ENCODE measurements at places on chromosomes 16 and 17.

DNA sequence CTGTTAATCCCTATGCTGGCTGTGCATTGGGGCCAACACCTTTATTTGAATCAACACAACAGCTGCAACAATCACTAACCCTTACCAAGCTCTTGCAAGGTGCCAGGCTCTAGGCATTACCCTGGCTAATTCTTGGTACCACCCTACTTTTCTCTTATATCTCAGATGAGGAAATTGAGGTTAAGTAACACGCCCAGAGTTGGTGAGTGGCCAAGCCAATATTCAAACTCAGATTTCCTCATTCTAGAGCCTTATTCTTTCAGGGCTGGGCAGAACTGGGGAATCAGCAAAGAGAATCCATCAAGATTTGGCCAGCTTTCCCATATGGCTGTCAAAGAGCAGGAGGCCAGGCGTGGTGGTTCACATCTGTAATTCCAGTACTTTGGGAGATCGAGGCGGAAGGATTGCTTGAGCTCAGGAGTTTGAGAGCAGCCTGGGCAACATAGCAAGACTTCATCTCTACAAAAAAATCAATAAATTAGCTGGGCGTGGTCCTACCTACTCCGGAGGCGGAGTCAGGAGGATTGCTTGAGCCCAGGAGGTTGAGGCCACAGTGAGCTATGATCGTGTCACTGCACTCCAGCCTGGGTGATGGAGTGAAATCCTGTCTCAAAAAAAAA lies 23.7 kb downstream of the ARSG start:
- no peak overlapping the region for H3K27ac ChIP-seq
- H3K4me3 ChIP-seq = no peak overlapping the region
- DNase-seq = no peak
- no peaks in the 10 kb centered on the region for H3K27me3 ChIP-seq
- H3K4me1 ChIP-seq = peaks cover 51% of the 10 kb centered on the region

DNA sequence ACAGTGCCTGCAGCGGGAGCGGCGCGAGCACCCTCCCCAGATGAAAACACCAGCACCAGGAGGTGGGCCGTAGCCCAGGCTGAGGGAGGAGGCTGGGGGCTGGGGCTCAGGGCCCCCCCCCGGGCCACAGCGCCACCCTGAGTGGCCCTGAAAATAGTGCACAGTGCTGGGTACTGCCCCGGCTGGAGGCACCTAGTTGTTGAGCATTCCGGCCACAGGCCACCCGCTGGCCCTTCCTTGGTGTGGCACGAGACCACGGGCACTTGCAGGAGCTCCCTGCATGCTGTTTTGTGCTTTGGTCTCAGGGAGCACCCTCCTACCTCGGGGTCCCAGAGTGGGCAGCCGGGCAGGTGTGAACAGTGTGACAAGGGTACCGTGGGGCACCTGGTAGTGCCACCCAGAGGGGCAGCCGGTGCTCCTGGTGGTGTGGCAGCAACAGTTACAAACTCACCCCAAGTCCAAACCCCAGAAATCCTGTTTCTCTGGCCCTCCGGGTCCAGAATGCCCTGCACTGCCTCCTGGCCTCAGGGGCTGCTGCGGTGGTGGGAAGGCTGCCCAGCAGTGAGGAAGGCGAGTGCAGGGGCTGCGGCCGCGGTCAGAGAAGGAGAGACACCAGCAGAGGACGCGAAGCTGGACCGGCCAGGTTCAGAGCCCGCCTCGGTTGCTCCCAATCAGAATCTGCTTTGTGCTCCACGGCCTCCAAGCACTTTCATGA lies 11.9 kb downstream of the FSCN2 start:
- H3K27ac ChIP-seq = no peak overlapping the region
- DNase-seq = no peak
- peaks cover 22% of the 10 kb centered on the region for H3K36me3 ChIP-seq
- no peaks in the 10 kb centered on the region for H3K4me1 ChIP-seq

- no peak overlapping the region for H3K27ac ChIP-seq
- no peaks in the 10 kb centered on the region for H3K4me1 ChIP-seq
- H3K27me3 ChIP-seq = no peaks in the 10 kb centered on the region
- H3K36me3 ChIP-seq = no peaks in the 10 kb centered on the region
- H3K4me3 ChIP-seq = no peak overlapping the region
Observed at GRCh38 chr16:59964232-59964924, 1230.3 kb upstream of the GOT2 start.

- no peak for DNase-seq
- H3K4me1 ChIP-seq = peaks cover 33% of the 10 kb centered on the region
- H3K27ac ChIP-seq = no peak overlapping the region
- peaks cover 9% of the 10 kb centered on the region for H3K36me3 ChIP-seq
- H3K27me3 ChIP-seq = no peaks in the 10 kb centered on the region
- no peak overlapping the region for H3K4me3 ChIP-seq
Observed at GRCh38 chr17:74217037-74217730, 3.8 kb downstream of the TTYH2 start.

- H3K4me1 ChIP-seq = peaks cover 73% of the 10 kb centered on the region
- DNase-seq = no peak
- no peak overlapping the region for H3K4me3 ChIP-seq
- no peaks in the 10 kb centered on the region for H3K27me3 ChIP-seq
Observed at GRCh38 chr17:12050646-12051225, 30.1 kb downstream of the MAP2K4 start.

- no peaks in the 10 kb centered on the region for H3K27me3 ChIP-seq
- H3K4me3 ChIP-seq = peak overlapping the region; percentile 49
- H3K4me1 ChIP-seq = peaks cover 73% of the 10 kb centered on the region
- peak; percentile 29 for DNase-seq
- H3K36me3 ChIP-seq = peaks cover 3% of the 10 kb centered on the region
Observed at GRCh38 chr17:35084987-35085386, 21.5 kb upstream of the RFFL start.

DNA sequence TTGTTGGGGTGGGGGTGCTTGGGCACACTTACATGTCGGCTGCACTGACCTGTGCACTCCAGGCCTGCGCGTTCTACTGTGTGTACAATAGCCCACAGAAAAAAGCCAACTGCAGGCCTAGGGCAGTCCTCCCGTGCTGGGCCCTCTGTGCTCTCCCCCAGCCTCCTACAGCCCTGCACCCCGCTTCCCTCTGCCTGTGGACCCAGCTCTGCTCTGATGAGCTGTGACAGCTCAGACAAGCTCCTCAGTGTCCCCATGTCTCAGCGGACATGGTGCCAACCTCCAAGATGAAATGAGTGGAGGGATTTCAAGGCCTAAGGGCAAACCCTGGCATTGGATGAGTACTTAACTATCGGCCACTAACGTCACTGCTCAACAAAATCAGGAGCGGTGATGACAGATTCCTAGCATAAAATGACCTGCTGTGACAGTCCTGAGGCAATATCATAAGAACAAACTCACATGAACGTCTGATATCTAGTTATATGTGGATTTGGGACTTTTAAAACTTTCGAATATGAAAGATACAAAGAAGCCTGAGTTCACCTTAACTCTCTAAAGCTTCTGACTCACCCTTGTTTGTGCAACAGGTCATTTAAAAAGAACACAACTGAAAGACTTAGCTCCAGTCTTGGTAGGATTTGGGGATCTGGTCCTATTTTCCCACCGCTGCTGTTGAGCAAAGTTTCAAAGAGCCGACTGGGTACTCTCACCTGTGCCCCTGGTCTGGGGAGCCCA lies 34.7 kb downstream of the CCDC57 start:
- no peaks in the 10 kb centered on the region for H3K4me1 ChIP-seq
- no peaks in the 10 kb centered on the region for H3K27me3 ChIP-seq
- H3K27ac ChIP-seq = no peak overlapping the region
- H3K4me3 ChIP-seq = no peak overlapping the region

DNA sequence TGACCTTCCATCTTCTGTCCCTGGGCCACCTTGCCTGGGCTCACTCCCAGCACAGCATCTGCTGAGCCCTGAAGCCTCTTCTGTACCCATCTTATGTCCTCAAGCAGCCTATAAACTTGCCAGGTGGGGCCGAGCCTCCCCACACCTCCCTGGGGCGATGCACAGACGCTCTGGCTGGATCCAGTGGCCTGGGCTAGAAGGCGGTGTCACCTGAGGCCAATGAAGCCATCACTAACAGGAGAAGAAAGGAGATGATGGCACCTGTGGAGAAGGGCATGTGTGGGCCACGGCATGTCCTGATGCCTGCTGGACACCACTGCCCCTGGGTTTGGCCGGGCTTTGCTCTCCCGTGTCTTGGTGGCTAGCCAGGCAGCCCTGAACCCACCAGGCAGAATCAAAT lies 45.5 kb downstream of the PEMT start:
- no peak for DNase-seq
- H3K4me1 ChIP-seq = no peaks in the 10 kb centered on the region
- H3K36me3 ChIP-seq = no peaks in the 10 kb centered on the region
- H3K4me3 ChIP-seq = no peak overlapping the region
- no peaks in the 10 kb centered on the region for H3K27me3 ChIP-seq
- H3K27ac ChIP-seq = no peak overlapping the region

GRCh38 chr17:43014020-43014648 lies 7.5 kb downstream of the IFI35 start:
- H3K27ac ChIP-seq = no peak overlapping the region
- peaks cover 14% of the 10 kb centered on the region for H3K36me3 ChIP-seq
- H3K27me3 ChIP-seq = no peaks in the 10 kb centered on the region

GRCh38 chr16:58614212-58614611 lies 15.4 kb downstream of the CNOT1 start:
- peaks cover 19% of the 10 kb centered on the region for H3K4me1 ChIP-seq
- no peak for DNase-seq
- H3K27me3 ChIP-seq = no peaks in the 10 kb centered on the region
- H3K4me3 ChIP-seq = no peak overlapping the region
- H3K36me3 ChIP-seq = peaks cover 18% of the 10 kb centered on the region
- no peak overlapping the region for H3K27ac ChIP-seq

GRCh38 chr17:49514071-49514721 lies 19.1 kb downstream of the NGFR start:
- H3K4me1 ChIP-seq = no peaks in the 10 kb centered on the region
- no peak overlapping the region for H3K4me3 ChIP-seq
- H3K27me3 ChIP-seq = peaks cover 2% of the 10 kb centered on the region
- H3K27ac ChIP-seq = no peak overlapping the region
- no peaks in the 10 kb centered on the region for H3K36me3 ChIP-seq

GRCh38 chr17:48639982-48640857 lies 14.1 kb upstream of the HOXB9 start:
- no peaks in the 10 kb centered on the region for H3K36me3 ChIP-seq
- H3K4me3 ChIP-seq = no peak overlapping the region
- H3K27ac ChIP-seq = no peak overlapping the region
- H3K4me1 ChIP-seq = peaks cover 8% of the 10 kb centered on the region
- peaks cover 80% of the 10 kb centered on the region for H3K27me3 ChIP-seq

DNA sequence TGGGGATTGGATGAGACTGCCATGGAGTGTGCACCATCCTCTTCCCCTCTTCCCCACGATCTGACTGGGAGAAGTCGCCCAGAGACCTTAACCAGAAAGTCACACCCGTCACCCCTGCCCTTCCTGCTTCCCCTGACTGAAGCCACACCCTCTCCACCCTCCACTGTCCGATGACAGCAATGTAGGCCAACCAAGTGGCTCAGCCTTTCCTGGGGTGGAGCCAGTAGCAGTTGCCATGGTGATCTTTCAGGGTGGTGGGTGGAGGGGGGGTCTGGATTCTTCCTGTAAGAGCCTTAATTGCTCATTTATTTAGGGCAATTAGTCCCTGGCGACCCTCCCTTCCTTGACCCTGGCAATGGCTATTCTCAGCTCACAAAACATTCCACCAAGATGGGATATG lies 37.5 kb upstream of the PHB1 start:
- H3K36me3 ChIP-seq = no peaks in the 10 kb centered on the region
- peaks cover 11% of the 10 kb centered on the region for H3K27me3 ChIP-seq
- H3K4me1 ChIP-seq = peaks cover 3% of the 10 kb centered on the region
- H3K27ac ChIP-seq = no peak overlapping the region

DNA sequence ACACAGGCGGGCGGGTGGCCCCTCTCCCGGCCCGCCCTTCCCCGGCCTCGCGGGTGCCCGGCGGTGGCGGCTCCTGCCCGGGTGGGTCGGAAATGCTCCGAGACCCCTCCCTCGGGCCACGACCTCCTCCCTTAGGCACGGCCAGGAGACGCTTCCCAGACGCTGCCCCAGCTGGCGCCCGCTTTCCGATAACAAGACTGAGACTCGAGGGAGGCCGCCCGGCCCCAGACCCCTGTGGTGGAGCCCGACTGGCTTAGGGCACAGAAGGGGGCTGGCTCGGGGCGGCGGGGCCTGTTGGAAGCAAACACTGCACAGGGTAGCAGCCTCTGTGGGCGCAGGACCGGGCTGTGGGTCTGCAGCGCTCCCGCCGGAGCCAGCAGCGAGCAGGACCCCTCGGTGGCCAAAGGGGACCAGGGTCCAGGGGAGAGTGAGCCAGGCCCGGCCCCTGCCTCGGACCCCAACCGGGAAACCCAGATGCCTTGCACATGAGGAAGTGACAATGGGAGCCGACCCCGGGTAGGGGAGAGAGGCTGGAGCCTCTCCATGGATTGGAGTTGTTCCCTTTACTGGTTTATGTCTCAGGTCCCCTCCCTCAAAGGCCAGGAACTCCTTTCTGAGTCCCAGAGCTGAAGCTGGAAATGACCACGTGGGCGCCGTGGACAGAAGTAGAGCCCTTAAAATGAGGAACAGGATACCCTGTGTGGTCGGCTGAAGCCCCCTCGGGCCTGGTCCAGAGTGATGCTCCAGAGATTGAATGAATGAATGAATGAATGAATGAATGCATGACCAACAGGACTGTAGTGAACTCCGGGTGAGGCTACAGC lies 19.8 kb upstream of the ADCY7 start:
- peak overlapping the region; percentile 69 for H3K4me3 ChIP-seq
- peaks cover 13% of the 10 kb centered on the region for H3K4me1 ChIP-seq
- no peaks in the 10 kb centered on the region for H3K36me3 ChIP-seq
- DNase-seq = peak; percentile 30
- H3K27ac ChIP-seq = no peak overlapping the region
- H3K27me3 ChIP-seq = no peaks in the 10 kb centered on the region

- no peaks in the 10 kb centered on the region for H3K27me3 ChIP-seq
- peak overlapping the region; percentile 16 for H3K27ac ChIP-seq
- H3K36me3 ChIP-seq = peaks cover 57% of the 10 kb centered on the region
- H3K4me3 ChIP-seq = no peak overlapping the region
- H3K4me1 ChIP-seq = peaks cover 67% of the 10 kb centered on the region
Observed at GRCh38 chr16:28171816-28172215, 39.9 kb downstream of the XPO6 start.

- no peaks in the 10 kb centered on the region for H3K4me1 ChIP-seq
- no peak overlapping the region for H3K27ac ChIP-seq
- no peak overlapping the region for H3K4me3 ChIP-seq
- no peaks in the 10 kb centered on the region for H3K36me3 ChIP-seq
Observed at GRCh38 chr16:5062051-5062450, 3.7 kb downstream of the C16orf89 start.

DNA sequence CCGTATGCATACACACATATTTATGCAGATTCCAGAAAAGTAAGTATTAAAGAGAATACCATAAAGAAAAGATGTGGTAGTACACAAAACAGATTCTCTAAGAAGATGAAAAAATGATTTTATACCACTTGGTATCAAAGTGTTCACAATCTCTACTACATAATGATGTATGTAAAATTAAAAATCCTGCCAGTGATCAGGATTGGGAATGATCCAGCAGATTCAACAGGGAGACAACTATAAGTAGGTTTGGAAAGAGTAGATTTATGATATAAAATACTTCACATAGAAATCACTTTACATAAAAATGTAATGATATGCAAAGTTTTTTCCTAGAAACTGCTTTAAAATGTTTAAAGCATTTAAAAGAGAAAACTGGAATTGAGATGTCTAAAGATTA lies 447.0 kb downstream of the CNTNAP4 start:
- no peak overlapping the region for H3K27ac ChIP-seq
- H3K4me1 ChIP-seq = no peaks in the 10 kb centered on the region
- no peaks in the 10 kb centered on the region for H3K36me3 ChIP-seq
- DNase-seq = no peak
